ENCODE measurements at places on chromosomes 13 and 19.

DNA sequence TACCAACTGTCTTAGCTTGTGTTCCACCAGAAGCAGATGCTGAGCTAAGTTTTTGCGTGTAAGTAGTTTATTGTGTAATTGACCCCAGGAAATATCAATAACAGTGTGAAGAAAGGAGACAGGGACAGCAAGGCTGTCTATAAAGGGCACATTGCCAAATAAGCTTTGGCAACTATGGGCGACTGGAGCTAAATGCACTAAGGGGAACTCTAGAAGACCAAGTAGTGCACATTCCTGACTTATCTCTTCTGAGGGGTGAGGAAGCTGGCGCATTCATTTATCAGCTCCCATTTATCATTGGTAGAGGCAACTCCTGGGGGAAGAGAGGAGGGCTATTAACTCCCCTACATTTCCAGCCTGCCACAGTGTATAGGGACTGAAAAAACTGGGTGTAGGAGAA lies 135.0 kb downstream of the DLEU7 start:
- no peak for DNase-seq

GRCh38 chr19:43754253-43754502 lies 584 bp downstream of the SMG9 start:
- DNase-seq, result no peak

GRCh38 chr13:40346592-40346991 lies 319.8 kb downstream of the FOXO1 start:
- no peak for DNase-seq

- no peak for DNase-seq
These were observed 687.2 kb upstream of the KLHL1 start for GRCh38 chr13:70795484-70795883.

DNA sequence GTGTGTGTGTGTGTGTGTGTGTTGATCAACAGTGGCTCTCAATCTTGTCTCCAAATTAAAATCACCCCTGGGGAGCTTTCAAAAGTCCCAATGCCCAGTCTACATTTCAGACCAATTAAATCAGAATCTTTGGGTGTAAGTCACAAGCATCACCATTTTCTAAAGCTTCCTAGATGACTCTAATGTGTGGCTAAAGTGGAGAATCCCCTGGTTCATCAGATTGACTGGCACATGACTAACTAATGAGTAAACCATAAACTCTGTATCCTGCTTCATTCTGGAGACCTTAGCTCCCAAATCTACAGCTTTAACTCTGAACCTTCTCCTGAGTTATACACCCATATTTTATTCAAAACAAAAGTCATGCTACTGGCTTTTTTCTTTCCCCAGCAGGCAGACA lies 131.3 kb downstream of the SUCLA2 start:
- DNase-seq, result no peak

GRCh38 chr19:46495786-46496099 lies at the start of gene PNMA8B:
Gene PNMA8B, minus strand, starts transcription at chr19:46495867. Its CDS starts 402 bp downstream, at chr19:46495465.
- DNase-seq, result peak; percentile 29

GRCh38 chr13:20294497-20294896 lies 62.4 kb upstream of the GJB6 start:
- no peak for DNase-seq

- DNase-seq, result no peak
These were observed 1.1 kb upstream of the CBLC start for GRCh38 chr19:44776402-44777096.

GRCh38 chr13:93529961-93530360 lies 303.4 kb downstream of the GPC6 start:
- DNase-seq, result no peak

- DNase-seq, result no peak
These were observed 378.8 kb downstream of the DACH1 start for GRCh38 chr13:71488201-71488600.

- peak; percentile 69 for DNase-seq
These were observed 1.3 kb upstream of the FFAR1 start for GRCh38 chr19:35346193-35347052.

DNA sequence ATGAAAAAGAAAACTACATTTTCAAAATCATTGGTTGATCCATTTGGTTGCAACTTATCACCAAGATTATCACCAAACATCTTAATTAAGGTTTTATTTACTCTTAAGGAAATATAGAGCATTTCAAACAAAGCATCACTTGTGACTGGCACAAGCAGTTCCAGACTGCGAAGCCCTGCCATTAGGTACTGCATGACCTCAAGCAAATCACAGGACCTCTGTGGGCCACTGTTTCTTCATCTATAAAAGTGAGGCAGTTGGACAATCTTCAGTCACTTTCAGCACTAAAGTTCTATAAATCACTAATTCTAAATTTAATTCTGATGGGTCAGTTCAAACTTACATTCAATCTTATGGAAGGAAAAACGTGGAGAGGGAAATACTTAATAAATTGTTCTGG lies 2.0 kb downstream of the ELF1 start:
- DNase-seq, result peak; percentile 46

DNA sequence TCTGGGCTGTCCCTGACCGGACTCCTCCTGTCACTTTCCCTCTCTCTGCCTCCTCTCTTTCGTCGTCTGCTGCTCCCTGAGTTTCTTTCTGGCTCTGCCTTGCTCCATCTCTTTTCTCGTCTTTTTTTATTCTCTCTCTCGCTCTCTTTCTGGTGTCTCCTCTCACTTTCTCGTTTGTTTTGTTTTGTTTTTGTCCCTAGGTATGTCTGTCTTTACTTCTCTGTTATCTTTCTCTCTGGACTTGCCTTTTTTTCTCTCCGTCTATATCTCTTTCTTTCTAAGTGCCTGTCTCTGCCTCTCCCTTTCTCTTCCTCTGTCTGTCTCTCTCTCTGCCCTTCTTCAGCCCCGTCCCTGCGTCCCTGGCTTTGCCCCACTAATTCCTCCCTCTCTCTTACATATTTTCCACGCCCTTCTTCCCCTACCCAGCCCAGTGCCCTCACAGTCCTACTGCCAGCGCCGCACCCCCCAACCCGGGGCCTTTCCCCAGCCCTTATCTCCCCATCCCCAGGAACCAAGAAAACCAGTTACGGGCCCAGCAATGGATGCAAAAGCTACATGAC lies 48.1 kb upstream of the SHKBP1 start:
- no peak for DNase-seq

GRCh38 chr19:38736036-38736412 lies 8.2 kb downstream of the CAPN12 start:
- peak; percentile 46 for DNase-seq

GRCh38 chr13:20472531-20472930 lies 53.1 kb downstream of the CRYL1 start:
- DNase-seq, result no peak

- peak; percentile 20 for DNase-seq
These were observed 5.5 kb upstream of the LILRA6 start for GRCh38 chr19:54248016-54248601.

DNA sequence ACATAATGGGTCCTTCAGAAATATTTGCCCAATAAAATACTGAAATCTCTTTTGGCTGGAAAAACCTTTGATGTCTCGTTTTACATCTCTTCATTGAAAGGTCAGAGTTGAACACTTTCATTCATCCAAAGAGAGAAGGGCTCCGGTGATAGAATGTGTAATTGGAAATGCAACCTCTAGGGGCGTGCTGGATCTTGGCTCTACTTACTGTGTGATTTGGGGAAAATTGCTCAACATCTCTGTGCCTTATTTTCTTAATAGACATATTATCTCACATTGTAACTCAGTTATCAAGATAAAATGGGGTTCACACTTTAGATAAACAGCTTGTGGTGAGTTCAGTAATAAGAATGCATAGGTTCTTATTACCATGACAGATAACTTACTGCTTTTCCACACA lies 1444.1 kb downstream of the SLITRK5 start:
- no peak for DNase-seq

DNA sequence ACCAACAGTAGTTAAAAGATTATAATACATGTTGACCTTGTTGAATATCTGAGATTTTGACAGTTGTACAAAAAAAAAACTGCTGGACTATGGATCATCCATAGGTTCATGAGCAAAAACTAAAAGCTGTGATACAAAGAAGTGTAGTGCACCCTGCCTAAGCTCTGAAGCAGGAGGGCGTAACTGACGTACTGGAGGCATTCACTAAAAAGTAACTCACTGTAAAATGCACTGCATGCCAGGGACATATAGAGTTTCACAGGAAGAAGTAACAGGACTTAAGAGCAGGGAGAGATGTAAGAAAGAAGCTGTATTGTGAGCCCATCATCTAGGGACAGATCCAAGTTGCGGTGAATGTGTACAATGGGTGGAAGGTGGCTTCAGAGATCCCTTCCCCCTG lies 177.9 kb downstream of the IRS2 start:
- DNase-seq, result no peak

DNA sequence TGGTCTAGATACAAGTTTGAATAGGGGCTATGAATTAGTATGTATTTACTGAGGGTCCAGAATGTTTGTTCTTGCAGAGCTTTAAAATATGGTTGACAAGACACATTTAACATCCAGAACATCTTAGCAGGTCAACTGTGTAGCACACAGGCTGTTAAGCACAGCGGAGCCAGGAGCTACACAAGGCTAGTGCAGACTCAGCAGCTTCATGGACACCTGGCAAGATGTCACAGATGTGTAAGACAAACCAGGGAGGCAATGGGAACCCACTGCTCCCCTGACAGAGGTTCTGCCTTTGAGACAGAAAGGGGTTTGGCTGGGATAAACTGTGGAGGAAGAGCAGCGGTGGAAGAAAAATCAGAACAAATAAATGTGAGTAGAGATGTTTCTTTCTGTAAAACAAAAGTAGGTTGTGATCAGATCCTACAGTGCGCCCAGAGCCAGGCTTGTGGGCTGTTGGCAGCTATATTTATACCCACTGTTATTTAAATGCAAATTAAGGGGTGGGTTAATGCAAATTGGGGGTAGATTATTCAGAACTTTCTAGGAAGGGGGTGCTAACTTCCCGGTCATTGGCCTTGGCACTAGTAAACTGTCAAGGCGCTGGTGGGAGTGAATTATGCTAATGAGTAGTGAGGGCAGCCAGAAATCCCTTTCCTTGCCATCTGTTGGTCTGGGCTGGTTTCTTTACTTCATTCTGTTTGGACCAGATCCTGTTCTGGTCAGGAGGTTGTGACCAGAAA lies 33.0 kb downstream of the MIPEP start:
- no peak for DNase-seq

DNA sequence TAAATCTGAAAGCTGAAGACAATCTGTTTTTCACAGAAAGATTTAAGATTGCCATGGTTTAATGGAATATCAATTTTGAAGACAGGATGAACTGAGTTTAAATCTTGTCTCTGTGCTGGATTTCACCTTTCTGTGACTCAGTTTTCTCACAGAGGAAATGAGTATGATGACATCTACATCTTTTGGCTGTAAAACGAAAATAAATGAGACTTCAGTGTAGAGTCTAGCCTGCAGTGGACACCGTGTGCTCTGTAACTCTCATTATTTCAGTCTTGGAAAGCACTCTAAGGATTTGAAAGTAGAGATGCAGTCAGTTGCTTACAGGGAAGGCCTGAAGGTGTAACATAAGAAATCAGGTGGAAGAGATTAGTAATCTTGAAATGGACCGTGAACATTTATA lies 150.4 kb downstream of the NALCN start:
- DNase-seq, result no peak

- no peak for DNase-seq
These were observed 134.8 kb downstream of the B3GLCT start for GRCh38 chr13:31334547-31334946.
